Stimulated activated CD8-positive, alpha-beta memory T cell treated with anti-CD3 and anti-CD28 coated beads, Interleukin-7, amount 100 ng/mL, for 24 hours (primary cell): ENCODE measurements at places on chromosomes 7 and 10.

DNA sequence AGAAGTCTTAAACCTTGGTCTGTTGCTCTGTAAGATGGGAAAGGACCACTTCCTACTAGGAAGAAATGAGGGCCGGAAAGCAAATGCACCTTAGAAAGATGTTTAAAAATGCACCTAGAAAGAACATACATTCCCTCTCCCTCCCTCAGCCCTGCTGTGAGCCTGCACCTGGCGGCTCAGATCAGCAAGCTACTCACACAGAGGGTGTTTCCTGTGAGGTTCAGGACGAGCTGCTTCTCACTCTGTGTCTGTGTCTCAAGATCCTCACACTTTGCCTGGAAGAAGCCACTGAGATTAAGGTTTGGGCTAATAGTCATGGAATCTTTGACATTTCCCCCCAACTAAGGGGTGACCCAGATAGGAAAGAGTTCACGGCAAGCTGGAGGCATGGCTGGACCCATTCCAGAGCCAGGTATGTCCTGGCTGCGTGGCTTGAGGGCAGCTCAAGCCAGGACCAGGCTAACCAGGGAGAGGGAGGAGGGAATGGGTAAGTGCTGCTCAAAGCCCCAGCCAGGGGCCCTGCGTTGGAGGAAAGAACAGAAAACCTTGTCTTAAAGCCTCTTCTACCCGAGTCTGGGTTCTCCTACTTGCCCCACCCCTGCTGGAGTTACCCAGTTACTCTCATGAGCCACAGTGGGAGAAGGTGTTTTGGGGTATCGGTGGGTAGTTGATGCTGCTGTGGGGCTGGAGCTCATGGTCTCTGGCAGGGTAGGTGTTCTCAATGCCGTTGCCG lies 47.5 kb downstream of the PODXL start:
- DNase-seq, result no peak

GRCh38 chr7:123400196-123400595 lies 134.2 kb downstream of the IQUB start:
- no peak for DNase-seq

DNA sequence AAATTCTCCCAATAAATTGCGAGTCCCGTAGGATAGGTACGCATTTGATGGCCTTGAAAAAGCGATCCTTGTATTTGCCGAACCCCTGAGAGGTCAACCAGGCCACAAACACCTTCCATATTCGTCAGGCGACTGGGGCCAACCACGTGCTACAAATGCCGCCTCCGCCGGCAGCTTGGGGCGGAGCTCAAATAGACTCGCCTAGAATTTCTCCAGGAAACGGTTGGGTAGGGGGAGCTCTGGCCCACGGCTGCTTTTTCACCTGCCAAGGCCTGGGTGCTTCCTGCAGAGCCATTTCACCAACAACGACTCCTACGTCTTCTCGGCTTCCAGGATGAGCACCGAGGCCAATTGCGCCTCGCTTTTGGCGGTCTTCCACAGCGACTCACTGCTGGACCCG lies 53.4 kb upstream of the KIF5B start:
- no peak for DNase-seq

GRCh38 chr7:36879021-36879420 lies 154.7 kb upstream of the AOAH start:
- DNase-seq, result no peak

DNA sequence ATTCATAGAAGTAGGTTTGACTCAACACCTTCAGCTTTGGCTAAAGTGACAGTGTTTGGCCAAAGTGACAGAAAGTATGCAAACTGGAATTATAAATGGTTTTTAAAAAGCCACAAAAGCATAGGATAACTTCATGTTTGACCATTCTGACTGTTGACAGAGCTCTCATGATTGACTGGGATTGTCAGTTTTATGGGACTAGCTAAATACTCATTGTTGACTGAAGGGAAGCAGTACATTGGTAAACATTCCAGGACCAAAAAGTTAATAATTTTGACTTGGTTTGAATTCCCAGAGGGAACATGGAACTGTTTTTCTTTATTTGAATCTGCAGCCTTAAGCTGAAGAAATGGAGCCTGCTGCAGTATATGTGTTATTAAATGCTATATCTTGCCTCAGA lies 84.6 kb upstream of the STEAP4 start:
- DNase-seq, result no peak

DNA sequence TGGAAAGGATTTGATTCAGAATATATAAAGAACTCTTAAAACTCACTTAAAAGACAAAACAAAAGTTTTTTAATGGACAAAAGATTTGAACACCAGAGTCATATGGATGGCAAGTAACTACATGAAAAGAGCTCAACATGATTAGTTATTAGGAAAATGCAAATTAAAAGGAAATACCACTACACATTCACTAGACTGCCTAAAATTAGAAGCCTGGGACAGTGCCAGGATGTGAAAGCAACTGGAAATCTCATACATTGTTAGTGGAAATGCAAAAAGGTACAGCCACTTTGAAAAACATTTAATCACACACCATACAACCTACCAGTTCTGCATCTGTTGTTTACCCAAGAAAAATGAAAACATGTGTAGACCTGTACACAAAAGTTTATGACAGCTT lies 48.8 kb downstream of the RALA start:
- no peak for DNase-seq

DNA sequence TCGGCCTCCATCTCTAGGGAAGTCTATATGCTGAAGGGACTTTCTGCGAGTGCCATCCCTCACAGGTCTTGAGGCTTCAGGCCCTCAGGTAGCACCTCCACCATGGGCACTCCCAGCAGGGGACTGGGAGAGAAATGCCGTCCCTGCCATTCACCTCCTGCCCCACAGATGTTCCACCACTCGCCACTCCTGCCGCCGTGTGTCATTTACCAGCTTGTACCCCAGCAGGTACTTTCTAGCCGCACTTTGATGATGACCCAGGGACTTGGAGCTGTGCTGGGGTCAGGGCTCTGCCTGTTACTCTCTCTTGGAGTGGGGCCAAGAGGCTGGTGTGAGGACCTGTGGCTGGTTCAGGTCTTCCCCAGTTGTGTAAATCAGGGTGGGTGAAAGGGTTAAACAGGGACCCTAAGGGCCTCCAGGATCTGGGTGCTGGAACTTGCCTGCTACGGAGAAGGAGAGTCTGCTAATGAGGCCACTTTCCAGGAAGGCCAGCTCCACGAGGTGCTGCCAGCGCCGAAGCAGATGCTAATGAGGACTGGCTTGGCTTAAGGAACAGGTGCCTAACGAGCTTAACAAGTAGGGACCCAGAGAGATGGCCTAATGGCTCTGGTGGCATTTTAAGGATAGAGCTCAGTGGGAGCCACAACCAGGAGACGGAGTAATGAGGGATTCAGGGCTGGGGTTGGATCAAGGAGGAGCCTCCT lies 32.4 kb downstream of the CRHR2 start:
- no peak for DNase-seq
